Activated effector memory CD4-positive, alpha-beta T cell treated with anti-CD3 and anti-CD28 coated beads, Interleukin-2, amount 50 U/mL, for 16 hours (primary cell): ENCODE measurements at places on chromosomes 2 and 18.

DNA sequence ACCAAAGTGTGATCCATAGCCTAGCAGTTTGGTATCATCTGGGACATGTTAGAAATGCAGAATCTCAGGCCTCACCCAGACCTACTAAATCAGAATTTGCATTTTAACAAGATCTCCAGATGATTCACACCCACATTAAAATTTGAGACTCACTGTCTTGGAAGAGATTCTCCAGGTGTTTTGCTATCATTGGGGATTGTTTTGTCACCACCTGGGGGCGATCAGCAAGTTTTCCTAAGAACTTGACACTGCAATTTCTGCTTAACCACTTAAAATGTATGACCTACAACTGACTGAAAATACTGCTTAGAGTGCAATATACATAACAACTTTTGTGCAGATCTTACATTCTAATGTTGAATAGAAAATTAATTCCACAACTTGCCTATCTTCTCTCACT is 18.9 kb upstream of the ITGA4 start:
- DNase-seq, result no peak

- no peak for DNase-seq
These were observed 385.2 kb downstream of the CDH7 start for GRCh38 chr18:66136039-66136438.

DNA sequence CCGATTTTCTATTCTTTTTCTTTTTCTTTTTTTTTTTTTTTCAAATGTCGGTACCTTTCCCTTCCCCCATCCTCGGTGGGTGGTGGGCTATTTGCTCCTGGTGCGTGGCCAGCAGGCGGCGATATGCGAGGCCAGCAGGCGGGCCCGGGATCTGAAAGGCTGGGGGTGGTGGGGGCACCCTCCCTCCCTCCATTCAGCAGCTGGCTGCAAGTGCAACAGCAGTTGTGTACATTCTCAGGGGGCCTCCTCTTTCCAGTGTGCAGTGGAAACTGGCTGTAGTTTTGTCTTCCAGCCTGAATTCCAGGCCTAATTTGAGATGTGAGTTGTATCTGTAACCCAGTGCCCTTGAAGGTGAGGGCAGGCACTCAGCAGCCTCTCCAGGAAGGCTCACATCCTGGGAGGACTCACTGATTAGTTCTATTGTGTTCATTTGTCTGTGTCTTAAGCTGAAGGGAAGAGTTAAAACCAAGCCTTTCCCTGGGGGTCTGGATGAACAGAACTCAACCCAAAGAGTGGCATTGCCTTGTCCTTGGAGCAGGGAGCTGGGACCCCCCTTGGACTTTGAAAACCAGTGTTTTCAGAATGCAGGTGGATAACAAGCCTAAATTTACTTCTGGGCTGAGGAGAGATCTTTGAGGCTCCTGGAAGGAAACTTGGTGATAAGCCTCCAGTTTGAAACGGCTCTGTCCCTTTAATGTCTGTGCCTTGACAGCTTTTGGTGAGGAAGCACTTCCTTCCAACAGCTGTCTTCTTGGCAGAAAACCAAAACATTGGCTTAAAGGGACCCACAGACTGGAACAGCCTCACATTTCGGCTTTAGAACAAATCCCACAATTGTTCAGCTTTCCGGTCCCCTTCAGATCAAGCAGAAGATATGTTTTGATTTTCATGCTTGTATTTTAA is 3.3 kb downstream of the MYCN start:
- no peak for DNase-seq

DNA sequence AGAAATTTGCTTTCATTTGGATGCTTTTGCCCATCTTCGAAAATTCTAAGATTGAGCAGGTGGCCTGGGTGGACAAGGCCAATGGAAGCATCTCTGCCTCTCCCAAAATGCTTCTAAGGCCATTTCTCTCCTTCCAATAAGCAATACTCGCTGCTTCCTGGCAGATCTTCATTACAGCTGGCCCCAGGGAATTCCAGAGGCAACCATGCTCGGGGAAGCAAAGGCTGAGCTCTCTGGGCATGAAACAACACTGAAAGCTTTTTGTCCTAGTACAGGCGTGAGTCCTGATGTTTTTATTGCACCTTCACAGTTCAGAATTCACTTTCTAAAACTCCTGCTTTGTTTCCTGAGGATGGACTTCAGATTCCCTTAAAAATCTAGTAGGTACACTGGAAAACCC is 11.8 kb upstream of the NEDD4L start:
- no peak for DNase-seq

- no peak for DNase-seq
These were observed 61.9 kb upstream of the ALK start for GRCh38 chr2:29983308-29983707.

GRCh38 chr2:60957224-60957623 is 60.3 kb upstream of the PEX13 start:
- no peak for DNase-seq

- no peak for DNase-seq
These were observed 222.3 kb downstream of the ZBTB7C start for GRCh38 chr18:48186861-48187260.

- no peak for DNase-seq
These were observed 13.9 kb upstream of the SULT1C4 start for GRCh38 chr2:108363908-108364225.

DNA sequence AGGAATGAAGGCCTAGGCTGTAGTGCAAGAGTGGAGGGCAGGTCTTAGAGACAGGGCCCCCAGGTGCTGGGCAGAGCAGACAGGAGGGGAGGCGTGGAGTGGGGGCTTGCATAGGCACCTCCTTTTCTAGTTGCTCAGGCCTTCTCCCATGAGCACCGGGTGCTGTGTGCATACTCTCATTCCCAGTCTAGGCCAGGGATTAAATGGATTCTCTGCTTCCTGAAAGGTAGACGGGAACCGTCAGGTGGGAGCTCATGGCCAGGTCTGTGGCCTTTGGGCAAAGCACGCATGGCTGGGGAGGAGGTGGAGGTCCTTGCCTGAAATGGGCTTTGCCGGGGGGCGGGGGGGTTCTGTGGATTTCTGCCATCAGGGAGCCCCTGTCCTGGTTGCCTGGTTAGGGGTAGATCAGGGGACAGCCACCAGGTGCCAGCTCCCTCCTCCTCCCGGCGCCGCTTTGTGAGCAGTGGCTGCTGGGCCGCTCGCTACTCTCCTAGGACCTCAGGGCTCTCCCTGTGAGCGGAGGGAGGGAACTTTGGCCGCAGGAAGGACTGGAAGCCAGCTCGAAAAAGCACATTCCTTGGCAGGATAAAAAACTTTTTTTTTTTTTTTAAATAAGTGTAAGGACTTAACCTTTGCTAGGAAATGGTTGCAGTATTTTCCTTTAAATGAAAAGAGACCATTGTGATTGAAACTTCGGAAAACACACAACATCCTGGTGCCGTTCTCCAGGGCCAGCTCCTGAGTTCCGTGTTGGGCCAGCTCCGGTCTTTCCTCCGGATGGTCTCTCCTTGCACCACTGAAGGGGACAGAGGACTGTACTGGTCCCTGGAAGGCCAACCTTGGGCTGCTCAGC is 82.8 kb upstream of the HAAO start:
- no peak for DNase-seq

GRCh38 chr2:101052147-101052546 is 50.1 kb downstream of the RPL31 start:
- no peak for DNase-seq

GRCh38 chr18:36518839-36519238 is 221.3 kb downstream of the FHOD3 start:
- DNase-seq, result no peak

DNA sequence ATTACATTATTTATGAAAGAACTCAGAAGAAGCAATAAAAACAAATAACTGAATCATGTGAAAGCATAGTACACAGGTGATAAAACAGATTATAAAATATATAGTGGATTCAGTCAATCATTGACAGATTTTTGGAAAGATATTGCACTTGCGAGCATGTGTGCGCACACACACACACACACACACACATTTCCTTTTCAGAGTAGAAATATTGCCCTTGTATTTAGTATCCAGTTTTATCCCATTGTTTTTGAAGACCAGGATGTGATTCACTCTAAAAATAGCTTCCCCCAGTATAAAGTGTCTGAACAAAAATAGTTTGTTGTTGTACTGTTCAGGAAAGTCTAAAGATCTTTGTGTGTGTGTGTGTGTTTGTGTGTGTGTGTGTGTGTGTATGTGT is 145.5 kb downstream of the CALCRL start:
- DNase-seq, result no peak

DNA sequence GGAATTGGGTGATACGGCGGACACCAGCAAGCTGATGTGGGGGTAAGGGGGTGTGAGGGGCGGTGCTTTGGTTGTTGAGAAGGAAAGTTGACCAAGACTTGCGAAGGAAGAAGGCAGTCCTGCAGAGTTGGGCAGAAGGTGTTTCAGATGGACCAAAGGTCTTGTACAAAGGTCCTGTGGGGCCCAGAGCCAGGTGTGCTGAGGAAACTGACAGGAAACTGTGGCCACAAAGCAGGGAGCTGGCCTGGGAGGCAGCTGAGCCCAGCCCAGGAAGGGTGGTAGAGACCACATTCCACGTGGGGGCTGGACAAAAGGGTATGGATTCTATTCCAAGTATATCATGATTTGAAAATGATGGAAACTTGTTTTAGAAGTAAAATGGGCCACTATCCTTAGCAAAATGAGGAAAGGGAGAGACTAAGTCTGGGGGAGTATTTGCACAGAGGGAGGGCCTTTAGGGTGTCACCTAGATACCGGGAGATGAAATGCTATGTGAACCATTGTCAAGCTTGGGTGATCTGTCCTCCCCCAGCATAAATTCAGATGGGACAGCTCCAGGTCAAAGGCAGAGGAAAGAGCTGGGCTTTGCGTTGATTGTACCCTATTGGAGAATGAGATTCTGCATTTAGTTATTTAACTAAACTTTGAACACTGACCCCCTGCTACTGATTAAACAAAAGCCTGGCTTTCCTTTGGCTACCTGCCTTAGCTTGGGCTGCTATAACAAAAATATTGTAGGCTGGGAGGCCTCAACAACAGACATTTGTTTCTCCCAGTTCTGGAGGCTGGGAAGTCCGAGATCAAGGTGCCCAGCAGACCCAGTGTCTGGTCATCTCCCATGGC is 4.3 kb upstream of the EDAR start:
- DNase-seq, result no peak

- no peak for DNase-seq
These were observed 12.8 kb upstream of the IHH start for GRCh38 chr2:219073413-219074129.
